Type B pancreatic cell (in vitro differentiated cells): ENCODE measurements at places on chromosomes 2 and 18.

DNA sequence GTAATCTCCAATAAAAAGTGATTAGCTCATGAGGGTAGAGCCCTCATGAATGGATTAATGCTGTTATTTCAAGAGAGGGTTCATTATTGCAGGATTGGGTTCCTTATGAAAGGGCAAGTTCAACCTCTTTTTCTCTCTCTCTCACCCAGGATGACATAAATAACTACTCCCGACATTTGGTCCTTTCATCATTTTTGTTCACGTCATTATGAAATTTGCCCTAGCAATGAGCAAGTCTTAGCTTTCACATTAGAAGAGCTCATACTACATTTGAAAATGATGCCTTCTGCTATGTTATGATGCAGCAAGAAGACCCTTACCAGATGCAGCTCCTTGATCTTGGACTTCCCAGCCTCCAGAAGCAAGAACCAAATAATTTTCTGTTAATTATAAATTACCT lies 152.5 kb downstream of the ICOS start:
- DNase-seq: no peak

DNA sequence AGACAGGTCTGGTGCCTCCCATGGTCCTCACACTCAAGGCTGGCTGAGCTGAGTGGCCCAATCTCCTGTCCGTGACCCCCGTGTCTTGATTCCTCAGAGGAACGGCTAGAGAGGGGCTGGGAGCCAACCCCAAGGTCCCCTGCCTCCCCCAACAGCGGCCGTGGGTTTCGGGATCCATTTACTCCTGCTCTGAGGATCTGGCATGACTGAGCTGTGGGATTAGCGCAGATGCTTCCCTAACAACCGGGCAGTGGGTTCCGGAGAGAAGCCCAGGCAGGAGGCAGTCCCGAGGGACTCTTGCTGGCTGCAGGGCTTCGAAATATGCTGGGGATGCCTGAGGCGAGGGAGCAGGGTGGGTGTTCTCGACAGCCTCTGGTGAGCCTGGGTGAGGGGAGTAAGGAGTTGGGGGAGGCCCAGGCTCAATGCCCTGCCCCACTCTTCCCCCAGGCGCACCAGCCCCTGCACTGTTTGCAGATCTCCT lies 18.9 kb downstream of the GPR35 start:
- DNase-seq: no peak

DNA sequence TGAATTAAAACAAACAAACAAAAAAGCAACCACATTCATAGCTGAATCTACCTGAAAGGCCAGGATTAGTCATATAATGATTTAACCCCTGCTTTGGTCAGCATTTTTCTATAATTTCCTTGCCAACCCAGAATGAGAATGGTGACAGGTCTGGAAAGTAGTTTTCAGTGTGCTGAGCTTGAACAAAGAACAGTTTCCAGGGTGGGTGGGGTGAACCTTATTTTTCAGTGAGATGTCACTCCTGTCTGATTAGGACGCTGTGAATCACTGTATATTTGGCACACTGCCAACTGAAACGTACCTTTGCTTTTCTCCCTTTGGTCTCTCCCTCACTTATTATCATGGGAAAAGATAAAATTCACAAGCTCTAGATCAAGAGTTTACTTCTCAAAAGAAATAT lies 35.0 kb upstream of the DSC1 start:
- DNase-seq: no peak

GRCh38 chr2:102204638-102205037 lies 17.8 kb downstream of the IL1RL2 start:
- DNase-seq: no peak

DNA sequence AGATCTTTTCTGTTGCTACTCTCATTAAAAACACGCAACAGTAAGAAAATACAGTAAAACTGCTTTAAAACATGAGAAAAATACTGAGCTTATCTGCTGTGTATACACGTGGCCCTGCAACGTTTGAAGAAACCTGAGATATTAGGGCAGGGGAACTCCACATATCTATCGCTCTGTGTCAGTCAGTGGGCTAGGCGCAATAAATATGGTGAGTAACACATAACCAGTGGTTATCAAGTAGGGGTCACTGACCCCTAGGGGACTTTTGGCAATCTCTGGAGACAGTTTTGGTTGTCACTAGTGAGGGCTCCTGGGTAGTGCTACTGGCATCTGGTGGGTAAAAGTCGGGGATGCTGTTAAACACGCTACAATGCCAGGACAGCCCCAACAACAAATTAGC lies 14.9 kb downstream of the STAT1 start:
- no peak for DNase-seq

- no peak for DNase-seq
Observed at GRCh38 chr2:127464470-127465257, 46.4 kb downstream of the PROC start.

- no peak for DNase-seq
Observed at GRCh38 chr2:18795906-18796305, 206.5 kb upstream of the NT5C1B start.
